ENCODE measurements at places on chromosomes 3 and 15.
A peak's percentile ranks its signal among the peaks of the same experiment; 100 is the strongest.

- no peak for DNase-seq
Measured at GRCh38 chr3:134249935-134250716, 533 bp downstream of the RYK start.

DNA sequence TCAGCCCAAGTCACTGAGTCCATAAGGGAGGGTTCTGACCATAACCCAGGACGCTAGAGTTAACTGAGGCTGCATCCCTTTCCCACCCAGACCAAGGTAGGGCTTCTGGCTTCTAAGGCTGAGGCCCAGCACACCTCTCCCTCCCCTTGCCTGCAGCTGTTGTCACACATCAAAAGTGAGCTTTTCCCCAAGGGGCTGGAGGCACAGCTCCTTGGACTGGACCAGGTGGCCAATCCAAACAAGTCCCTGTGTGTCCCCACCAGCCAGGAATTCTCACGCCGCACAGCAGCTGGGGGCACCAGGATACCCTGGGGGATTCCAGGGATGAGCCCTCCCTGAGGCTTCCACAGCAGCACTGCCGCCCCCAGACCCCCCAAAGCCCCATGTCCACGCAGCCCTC lies 22.3 kb upstream of the ISLR2 start:
- no peak for DNase-seq

GRCh38 chr3:186236357-186237020 lies 125.5 kb downstream of the DGKG start:
- no peak for DNase-seq

- no peak for DNase-seq
Measured at GRCh38 chr3:17357035-17357710, 385.3 kb downstream of the TBC1D5 start.

GRCh38 chr15:61653110-61653509 lies 407.1 kb downstream of the VPS13C start:
- no peak for DNase-seq

GRCh38 chr3:127729556-127730056 lies 56.9 kb downstream of the ABTB1 start:
- no peak for DNase-seq

GRCh38 chr15:51108933-51109550 lies 14.3 kb upstream of the TNFAIP8L3 start:
- peak; percentile 54 for DNase-seq

- no peak for DNase-seq
Measured at GRCh38 chr3:128515967-128516366, 23.0 kb upstream of the GATA2 start.

- no peak for DNase-seq
Measured at GRCh38 chr3:45978006-45978761, 17.4 kb downstream of the FYCO1 start.

DNA sequence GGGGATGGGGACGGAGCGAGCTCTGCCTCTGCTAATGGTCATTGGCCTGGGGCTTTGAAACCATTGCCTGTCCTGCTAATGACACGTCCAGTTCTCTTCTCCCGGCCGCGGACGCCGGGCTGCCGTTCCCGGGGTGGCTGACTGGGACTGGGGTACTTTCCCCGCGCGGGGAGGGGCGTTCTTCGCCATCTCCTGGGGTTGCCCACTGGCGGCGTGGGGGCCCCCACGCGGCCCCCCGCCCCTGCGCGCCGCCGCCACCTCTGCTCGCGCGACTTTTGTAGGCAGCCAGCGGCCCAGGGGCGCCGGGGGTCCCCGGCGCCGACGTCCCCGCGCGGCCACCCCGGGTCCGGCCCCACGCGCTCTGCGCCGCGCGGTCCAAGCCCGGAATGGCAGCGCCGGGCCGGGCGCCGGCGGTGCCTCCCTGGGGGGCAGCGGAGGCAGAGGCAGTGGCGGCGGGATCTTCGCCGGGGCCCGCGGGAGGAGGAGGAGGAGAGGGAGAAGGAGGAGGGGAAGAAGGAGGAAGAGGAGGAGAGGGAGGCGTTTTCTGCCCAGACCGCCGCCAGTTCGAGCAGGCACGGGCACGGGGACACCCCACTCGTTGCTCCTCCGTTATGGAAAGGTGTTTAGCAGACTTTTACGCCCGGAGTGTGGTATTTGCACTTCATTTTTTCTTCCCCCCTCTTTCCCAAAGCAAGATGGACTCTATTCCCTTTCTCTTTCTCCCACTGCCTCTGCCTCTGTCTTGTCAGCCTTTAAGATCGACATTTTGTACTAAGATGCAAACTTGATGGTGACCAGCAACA lies 2.3 kb downstream of the BBX start:
- DNase-seq: no peak

DNA sequence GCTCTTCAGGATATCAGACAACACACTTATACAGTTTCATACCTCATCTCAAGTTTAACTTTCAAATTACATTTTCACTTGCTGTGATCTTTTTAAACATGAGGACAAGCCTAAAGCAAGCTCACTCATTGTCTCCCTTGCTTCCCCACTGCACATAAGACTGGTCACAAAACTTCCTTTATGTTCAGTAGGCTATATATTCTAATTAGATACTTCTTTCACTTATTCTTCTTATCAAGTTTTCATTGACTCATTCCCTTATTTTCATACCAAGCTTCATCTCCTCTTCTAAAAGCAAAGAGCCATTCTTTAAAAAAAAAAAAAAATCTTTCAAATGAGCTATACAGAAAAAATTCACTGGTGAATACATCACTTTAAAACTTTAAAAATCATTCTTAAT lies 62.6 kb downstream of the ESYT3 start:
- DNase-seq: no peak

DNA sequence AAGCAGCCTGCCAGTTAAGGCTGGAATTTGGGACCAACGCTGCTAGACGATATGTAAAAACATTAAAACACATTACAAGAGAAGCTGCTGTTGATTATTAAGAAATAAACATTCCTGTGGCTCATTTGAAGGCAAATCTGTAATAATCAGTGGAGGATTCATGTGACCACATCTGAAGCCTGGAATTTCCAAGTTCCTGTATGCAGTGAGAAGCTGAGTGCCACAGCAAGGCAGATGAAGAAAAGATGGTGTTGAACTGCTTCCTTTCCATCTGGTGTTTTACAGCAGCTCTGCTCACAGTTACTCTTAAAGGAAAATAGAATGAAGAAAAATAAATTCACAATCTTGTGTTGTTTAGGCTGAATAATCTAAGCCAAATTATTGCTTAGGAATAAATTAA lies 139.3 kb upstream of the ROBO2 start:
- no peak for DNase-seq

- no peak for DNase-seq
Measured at GRCh38 chr3:72118628-72119027, 333.7 kb upstream of the PROK2 start.

- no peak for DNase-seq
Measured at GRCh38 chr3:128328546-128329458, 137.9 kb downstream of the DNAJB8 start.

- DNase-seq: no peak
Measured at GRCh38 chr3:135099734-135100355, 304.8 kb downstream of the EPHB1 start.

DNA sequence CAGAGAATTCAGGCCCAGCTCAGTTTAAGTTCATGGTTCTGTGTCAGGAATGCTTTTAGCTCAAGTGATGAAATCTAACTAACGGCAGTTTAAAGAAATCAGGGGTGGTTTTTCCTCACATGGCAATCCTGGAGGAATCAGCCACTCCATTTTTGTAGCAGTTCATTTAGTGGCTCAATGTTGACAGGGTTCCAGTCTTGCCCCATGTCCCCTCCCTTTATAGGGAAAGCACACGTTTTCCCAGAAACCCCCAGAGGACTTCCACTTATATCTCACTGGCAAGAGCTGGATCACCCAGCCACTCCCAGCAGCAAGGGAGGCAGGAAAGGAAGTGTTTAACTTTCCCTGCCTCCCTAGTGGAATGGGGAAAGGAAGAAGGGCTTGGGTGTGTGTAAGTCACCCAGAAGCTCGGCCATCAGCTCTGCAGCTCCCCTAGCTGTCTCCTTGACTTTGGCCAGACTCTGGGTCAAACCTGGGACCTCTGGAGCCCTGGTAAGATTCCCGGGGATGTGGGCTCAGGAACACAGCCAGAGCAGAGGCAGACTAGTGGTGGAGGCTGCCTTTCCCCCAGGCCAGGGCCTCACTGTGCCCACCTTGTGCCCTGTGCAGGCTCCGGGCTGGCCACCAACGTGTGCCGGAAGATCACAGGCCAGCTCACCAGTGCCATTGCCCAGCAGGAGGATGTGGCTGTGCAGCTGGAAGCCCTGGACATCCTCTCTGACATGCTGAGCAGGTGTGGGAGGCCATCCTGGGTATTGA lies 11.3 kb downstream of the CAND2 start:
- DNase-seq: no peak

GRCh38 chr3:20769430-20769829 lies 583.4 kb upstream of the SGO1 start:
- no peak for DNase-seq

DNA sequence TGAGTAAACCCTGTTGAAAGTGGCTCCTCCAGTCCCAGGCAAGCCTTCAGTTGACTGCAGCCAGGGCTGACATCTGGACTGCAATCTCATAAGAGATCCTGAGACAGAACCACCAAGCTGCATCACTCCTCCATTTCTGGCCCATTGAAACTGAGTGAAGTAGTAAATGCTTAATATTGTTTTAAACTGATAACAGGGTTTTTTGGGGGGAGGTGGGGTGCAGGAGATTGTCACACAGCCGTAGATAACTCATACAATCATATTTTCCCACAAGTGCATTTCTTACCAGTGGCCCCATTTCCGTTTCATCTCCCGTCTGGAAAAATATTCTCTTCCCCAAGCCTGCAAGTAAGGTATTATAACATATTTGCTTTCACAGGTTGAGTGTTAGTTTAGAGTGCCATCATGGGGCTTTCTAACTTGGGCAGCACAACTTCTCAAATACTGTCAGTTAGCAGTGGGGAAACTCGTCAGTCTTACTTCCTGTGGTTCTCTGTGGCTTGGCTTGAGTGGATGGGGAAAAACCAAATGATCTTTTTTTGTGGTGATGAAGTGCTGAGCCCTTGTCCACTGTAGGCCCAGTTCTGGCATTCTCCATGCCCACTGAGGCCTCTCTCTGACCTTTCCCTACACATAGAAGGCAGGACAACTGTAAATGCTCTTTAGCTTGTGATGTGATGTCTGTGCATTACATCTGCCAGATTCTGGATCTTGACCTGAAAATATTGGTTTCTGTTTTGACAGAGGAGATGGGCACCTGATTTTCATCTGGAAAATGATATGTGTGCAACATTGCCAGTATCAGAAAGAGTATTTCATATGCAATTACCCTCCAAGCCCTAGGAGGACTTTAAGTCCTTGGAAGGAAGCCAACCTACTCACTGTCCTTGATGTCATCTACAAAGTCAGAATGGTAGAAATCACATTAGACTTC lies 90.1 kb upstream of the BHLHE40 start:
- DNase-seq: no peak

DNA sequence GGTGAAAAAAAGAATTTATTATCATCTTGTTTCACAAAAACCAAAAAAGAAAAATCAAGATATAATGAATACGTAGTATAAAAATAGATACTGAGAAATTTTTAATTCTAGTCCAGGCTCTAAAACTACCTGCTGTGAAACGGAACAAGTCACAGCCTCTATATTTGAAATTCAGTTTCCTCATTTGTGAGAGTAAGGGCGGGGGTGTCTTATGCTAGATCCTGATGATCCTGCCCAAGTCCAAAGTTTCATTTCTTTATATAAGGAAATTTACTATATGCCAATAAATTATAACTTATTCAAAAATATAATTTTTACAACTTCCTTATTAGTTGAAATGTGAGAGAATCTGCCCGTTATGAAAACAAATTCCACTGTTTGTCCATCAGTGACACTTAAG lies 385.7 kb downstream of the CGGBP1 start:
- DNase-seq: no peak

DNA sequence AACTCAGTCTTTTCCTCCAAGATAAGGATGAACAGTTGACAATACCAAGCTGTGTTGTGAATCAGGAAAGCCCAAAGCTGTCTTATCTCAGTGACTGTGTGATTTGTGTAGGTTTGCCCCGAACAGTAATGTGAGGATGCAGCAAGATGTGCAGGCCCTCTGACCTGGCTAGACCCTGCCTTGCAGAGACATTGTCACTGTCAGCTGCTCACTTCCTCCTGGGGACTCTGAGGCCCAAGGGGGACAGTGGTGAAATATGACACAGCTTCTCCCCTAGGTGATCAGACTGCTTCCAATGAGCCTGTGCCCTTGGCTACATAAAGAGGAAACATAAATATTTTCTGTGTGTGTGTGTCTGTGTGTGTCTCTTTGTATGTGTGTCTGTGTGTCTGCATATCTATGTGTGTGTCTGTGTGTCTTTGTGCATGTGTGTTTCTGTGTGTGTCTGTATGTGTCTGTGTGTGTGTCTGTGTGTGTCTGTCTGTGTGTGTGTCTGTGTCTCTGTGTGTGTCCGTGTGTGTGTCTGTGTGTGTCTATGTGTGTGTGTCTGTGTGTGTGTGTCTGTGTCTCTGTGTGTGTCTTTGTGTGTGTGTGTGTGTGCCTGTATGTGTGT lies 21.7 kb downstream of the LRRK1 start:
- no peak for DNase-seq

- no peak for DNase-seq
Measured at GRCh38 chr3:143222981-143223380, 103.4 kb downstream of the CHST2 start.

GRCh38 chr3:54225841-54226528 lies 103.6 kb downstream of the CACNA2D3 start:
- no peak for DNase-seq

DNA sequence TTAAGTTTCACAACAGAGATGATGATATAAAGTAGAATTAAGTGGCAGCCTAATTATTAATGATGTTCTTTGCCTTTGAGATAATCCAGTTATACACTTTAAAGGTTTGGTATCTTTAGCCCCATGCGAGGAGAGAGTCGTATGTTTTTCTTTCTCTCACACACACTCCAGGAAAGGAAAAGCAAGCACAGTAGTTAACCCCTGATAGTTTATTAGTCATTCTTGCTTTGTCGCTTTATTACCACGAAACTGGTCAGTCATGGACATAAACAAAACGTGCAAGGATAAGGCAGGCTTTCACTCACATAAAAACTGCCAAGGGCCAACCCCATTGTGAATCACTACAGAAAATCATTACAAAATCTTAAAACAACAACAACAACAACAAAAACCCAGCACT lies 866.9 kb downstream of the FHIT start:
- no peak for DNase-seq

GRCh38 chr3:126914226-126914625 lies 68.7 kb upstream of the PLXNA1 start:
- no peak for DNase-seq

- no peak for DNase-seq
Measured at GRCh38 chr15:74789171-74789631, 7.3 kb downstream of the CSK start.

- DNase-seq: peak; percentile 57
Measured at GRCh38 chr3:64291345-64291744, 66.1 kb upstream of the PRICKLE2 start.

DNA sequence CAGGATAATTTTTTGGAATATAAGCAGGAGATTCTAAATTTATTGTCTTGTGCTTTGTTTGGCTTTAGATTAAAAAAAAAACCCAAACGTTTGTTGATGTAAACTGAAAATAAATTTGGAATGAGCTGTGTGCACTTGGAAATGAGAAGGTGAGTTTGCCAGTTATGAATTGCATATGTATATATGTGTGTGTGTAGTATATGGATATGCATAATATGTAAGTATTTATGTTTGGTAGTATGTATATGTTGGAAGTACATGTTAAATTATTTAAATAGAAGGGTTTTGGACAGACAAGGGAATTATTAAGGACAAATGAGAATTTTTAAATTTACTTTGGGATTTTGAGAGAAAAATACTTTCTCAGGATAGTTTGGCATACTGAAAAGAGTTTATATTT lies 265.8 kb upstream of the CNTN3 start:
- no peak for DNase-seq

- peak; percentile 100 for DNase-seq
Measured at GRCh38 chr15:75451674-75452363, at the start of gene SIN3A. Gene SIN3A, minus strand, starts transcription at chr15:75451690. Its CDS starts 21,315 bp downstream, at chr15:75430375.
